ENCODE measurements at places on chromosomes 5 and 9.

DNA sequence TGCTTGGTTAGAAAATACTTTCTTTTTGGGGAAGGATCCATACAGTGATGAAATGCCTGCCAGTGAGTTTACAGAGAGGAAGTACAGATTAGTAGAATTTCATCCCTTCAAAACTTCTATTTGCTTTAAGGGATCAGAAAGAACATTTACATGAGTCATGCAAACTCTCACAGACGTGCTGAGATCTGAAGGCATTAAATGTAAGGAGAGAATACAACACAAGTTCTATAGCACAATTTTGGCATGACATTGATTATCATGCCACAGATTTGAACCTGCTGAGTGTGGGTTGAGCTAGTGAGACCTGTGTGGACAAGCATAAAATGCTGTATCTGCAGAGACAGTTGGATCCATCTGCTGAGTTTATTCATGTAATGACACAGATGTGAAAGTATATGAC is 613.6 kb upstream of the SEMA6A start:
- DNase-seq, result no peak

GRCh38 chr5:102902647-102903046 is 147.5 kb downstream of the PAM start:
- no peak for DNase-seq

- no peak for DNase-seq
Measured at GRCh38 chr9:133139246-133140173, 18.5 kb upstream of the RALGDS start.

- no peak for DNase-seq
Measured at GRCh38 chr5:40784027-40784653, 14.0 kb downstream of the PRKAA1 start.

DNA sequence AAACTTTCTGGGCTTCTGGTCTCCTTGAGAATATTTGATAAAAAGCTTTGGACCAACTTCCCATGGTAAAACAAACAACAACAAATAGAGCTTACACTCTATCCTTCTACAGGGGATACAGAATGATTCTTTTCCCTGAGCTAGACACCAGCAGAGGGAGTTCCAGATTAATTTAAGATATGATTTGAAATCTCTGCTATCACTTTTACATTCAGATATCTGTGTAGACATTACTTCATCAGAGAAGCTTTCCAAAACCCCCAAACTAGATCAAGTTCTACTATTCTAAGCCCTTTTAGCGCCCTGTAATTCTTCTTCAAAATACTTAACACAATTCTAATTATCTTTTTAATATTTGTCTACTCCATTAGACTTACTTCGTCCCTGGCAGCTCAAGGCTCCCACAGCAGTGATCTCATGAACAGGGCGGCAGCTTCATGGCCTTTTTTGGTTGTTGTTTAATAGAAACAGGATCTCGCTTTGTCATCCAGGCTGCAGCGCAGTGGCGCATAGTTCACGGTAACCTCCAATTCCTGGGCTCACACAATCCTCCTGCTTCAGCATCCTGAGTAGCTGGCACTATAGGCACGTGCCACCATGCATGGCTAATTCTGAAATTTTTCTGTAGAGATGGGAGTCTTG is 955 bp upstream of the GALNT12 start:
- peak; percentile 11 for DNase-seq

GRCh38 chr5:79237740-79238560 is 2.0 kb downstream of the JMY start:
- DNase-seq, result peak; percentile 8

DNA sequence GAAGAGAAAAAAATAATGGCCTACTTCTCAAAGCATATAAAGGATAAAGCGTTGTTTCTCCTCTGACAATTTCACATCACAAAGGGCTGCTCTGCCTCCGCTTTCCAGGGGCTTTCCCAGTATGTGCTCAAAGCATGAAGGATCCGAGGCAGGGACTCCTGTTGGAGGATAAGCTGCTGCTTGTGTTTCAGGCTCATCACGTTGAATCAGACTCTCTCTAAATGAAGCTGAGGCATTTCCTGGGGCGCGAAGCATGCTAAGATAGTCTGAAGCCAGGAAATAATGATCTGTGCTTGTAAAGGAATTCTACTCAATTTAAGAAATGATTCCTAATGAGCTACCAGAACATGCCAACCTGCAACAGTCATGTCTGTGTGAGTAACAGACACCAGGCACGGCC is 97.5 kb downstream of the MARCHF11 start:
- DNase-seq, result peak; percentile 6

- DNase-seq, result no peak
Measured at GRCh38 chr5:2217219-2217618, 334.5 kb upstream of the IRX4 start.

DNA sequence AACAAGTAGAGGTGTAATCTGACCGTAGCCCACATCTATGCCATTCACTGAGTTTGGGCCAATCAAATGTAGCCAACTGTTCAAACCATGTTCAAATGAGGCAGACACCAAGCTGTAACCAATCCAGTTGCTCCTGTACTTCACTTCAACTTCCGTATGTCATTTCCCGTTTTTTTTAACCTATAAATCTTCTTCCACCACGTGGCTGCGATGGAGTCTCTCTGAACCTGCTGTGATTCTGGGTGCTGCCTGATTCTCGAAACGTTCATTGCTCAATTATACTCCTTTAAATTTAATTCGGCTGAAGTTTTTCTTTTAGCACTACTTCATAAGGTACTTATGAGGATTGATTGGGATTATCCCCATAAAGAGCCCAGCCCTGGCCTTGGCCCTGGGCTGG is 179.7 kb downstream of the PIK3R1 start:
- no peak for DNase-seq

Data from astrocyte of the hippocampus (primary cell).